ENCODE measurements at places on chromosomes 2 and 18. TPM values are rescaled to one million over a fixed set of nuclear protein-coding genes. Genes with fewer than 3 reads are reported as not detected.

- no peaks in the 10 kb centered on the region for H3K4me1 ChIP-seq
- H3K4me3 ChIP-seq: no peak overlapping the region
- H3K27ac ChIP-seq: no peak overlapping the region
- DNase-seq: no peak
Measured at GRCh38 chr18:8526332-8526731, 82.9 kb upstream of the RAB12 start.

- H3K27me3 ChIP-seq: no peaks in the 10 kb centered on the region
- H3K36me3 ChIP-seq: no peaks in the 10 kb centered on the region
- no peak for DNase-seq
- peaks cover 56% of the 10 kb centered on the region for H3K4me1 ChIP-seq
Measured at GRCh38 chr2:231667496-231667895, 40.8 kb upstream of the PTMA start.

DNA sequence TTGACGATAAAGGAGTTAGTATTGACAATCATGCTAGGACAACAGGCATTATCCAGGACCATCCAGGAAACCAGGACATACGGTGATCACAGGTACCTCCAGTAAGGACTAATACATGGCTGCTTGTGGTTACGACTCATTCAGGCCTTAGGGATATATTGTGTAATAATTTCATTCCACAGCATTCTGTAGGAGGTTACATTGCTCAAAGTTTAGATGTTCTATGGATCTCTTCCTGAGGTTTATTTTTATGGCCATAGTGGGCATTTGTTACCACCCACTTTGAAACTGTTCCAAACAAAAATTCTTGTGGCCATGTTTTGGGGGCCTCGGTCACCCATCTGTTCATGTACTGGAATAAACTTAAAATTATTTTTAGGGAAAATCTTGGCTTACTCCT, 431.6 kb downstream of the METTL4 start:
- H3K4me1 ChIP-seq: no peaks in the 10 kb centered on the region
- peaks cover 9% of the 10 kb centered on the region for H3K27me3 ChIP-seq
- no peak for DNase-seq
- no peak overlapping the region for H3K27ac ChIP-seq

DNA sequence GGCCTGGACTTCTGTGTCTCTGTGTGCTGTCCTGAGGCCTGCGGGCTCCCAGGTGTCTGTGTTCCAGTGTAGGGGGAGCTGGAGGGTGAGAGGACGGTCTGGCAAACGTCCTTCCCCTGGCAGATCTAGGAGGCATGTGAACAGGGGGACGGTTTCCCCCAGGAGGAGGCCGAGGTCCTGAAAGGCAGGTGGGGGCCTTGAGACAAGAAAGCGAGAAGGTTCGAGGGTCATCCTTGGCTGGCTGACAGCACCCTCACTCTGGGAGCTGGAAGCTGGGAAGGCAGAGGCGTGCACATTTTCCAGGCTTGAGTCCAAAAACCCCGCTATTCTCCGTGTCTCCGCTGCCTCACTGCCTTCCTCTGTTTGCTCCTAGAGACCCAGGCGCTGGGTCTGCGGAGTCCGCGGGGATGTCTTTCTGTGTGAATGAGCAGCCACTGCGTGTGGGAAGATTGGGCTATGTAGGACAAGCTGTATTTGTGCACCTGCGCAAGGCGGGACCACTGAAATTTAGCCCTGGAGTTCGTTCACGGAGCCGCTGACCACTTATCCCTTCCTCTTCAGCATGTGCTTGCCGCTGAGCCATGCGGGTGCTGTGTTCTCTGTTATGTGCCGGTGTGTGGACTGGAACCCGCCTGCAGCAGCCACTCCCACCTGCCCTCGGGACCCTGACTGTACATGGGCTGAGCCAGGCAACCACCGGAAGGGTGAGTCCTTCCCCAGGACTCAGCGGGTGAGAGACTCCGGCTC, 43.7 kb downstream of the TWIST2 start:
- no peaks in the 10 kb centered on the region for H3K36me3 ChIP-seq
- DNase-seq: no peak
- H3K4me1 ChIP-seq: no peaks in the 10 kb centered on the region
- peaks cover 7% of the 10 kb centered on the region for H3K27me3 ChIP-seq
- H3K27ac ChIP-seq: no peak overlapping the region

DNA sequence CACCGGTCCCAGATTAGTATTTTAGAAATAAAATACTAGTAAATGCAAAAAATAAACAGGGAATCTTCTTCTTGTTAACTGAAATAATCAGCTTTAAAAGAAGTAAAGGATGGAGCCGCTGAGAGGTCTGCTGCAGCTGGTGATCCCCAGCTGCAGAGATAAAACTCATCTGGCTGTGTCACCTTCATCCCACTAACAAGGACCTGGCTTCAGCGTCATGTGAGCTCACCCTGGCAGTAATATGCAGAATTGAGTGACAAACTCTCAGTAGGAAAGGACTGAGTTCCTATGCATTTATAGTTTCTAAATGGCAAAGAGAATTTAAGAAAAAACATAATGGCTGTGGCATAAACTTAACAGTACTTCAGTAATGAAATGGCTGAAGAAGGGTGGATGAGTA, 27.3 kb downstream of the VPS4B start:
- DNase-seq: no peak
- H3K4me3 ChIP-seq: no peak overlapping the region
- H3K4me1 ChIP-seq: no peaks in the 10 kb centered on the region
- H3K36me3 ChIP-seq: peaks cover 89% of the 10 kb centered on the region

DNA sequence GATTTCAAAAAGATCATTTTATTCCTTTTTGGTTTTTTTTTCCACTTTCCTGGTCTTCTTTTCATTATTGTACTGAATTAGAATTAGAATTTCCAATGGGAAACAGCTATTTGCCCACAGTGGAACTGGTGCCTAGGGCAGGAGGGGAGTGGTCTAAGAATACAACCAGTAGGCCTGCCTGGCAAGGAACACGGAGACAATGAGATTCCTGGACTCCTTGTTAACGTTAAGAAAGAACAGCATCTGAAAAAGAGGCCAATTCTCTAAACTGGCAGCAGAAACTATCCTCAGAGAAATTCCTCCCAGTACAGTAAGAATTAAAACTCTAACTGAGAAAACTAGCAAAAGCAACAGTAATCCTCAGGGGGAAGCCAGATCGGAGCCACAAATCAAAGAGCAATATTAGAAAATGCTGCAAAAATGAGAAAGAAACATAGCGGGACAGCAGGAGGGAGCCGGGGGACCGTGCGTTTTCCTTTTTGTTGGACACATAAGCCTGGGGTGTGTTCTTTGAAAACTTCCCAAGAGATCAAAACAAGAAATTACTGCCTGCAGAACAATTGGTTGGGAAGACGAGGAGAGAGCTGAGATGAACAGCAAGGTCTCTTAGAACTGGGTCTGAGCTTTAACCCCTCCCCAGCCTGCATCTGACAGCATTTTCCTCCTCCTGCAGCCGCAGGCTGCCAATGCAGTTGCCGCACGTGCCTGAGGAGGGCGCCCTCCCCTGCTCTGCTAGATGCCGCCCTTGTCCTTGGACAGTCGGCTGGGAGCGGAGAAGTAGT, 776.0 kb downstream of the TSN start:
- H3K4me3 ChIP-seq: no peak overlapping the region
- no peak for DNase-seq
- H3K36me3 ChIP-seq: no peaks in the 10 kb centered on the region
- no peak overlapping the region for H3K27ac ChIP-seq

DNA sequence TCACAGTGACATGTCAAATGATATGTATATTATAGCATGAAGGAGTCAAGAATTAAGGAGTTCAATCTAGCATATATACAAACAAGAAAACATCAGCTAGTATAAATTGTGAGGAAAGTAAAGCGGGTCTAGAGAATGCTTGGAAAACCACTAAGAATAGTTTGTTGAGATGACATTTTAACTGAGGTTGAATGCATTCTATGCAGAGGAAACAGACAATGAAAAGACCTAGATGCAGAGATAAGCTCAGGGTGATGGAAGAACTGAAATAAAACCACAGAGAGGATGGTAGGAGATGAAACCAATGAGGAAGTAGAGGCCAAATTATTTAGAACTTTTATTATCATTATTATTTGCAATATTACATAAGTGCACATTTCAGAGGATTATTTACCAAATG, 803.6 kb upstream of the FANCL start:
- no peaks in the 10 kb centered on the region for H3K27me3 ChIP-seq
- DNase-seq: no peak
- H3K4me1 ChIP-seq: no peaks in the 10 kb centered on the region

DNA sequence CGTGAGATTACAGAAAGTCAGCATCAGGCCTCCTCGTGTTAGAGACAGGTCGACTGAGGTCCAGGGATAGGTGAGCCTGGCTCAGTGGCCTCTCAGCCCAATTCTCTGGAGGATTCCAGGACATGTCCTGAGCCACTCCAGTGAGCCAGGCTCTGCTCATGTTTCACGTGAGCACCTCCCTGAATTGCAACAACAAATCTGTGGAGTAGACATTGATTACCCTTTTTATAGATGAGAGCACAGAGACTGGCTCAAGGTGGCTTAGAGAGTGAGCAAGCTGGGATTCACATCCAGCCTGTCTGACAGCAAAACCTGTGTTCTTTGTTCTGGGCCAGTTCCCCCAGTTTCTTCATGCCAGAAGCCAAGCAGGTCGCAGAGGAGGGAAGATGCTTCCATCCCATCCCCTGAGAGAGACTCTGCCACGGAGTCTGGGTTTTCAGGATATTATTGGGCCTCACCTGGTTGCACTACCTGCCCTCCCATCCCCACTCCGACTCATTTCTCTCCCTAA, 46.4 kb downstream of the HS1BP3 start:
- no peak overlapping the region for H3K4me3 ChIP-seq
- H3K27ac ChIP-seq: no peak overlapping the region
- no peaks in the 10 kb centered on the region for H3K4me1 ChIP-seq
- H3K36me3 ChIP-seq: peaks cover 9% of the 10 kb centered on the region
- no peak for DNase-seq

GRCh38 chr18:23977719-23978483, 36.7 kb upstream of the TTC39C start:
- H3K4me3 ChIP-seq: peak overlapping the region; percentile 55
- peaks cover 29% of the 10 kb centered on the region for H3K4me1 ChIP-seq
- H3K27me3 ChIP-seq: no peaks in the 10 kb centered on the region
- peak; percentile 32 for DNase-seq

- no peak overlapping the region for H3K27ac ChIP-seq
- H3K36me3 ChIP-seq: no peaks in the 10 kb centered on the region
- no peak for DNase-seq
- peaks cover 22% of the 10 kb centered on the region for H3K4me1 ChIP-seq
Measured at GRCh38 chr2:16664052-16664731, 1.4 kb downstream of the CYRIA start.

GRCh38 chr18:75127143-75128021, 81.6 kb downstream of the PTGR3 start:
- no peak overlapping the region for H3K27ac ChIP-seq
- H3K36me3 ChIP-seq: no peaks in the 10 kb centered on the region
- peaks cover 1% of the 10 kb centered on the region for H3K4me1 ChIP-seq

DNA sequence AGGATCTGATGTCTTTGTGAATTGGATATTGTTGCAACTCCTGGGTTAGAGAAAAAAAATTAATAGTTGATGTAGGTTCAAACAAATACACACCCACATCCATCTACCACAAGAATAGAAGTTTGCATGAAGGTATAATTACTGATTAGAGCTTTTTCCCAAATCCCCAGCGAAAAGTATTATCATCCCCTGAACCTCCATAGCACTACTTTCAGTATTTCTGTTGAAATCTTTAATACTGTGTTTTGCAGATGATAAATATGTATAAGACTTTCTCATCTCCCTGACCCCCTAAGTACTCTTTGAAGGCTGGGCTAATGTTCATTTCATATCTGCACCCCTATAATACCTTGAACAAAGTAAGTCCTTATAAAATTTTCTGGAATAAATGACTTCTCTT, 6.4 kb downstream of the FN1 start:
- DNase-seq: no peak
- H3K36me3 ChIP-seq: peaks cover 4% of the 10 kb centered on the region
- no peak overlapping the region for H3K4me3 ChIP-seq

DNA sequence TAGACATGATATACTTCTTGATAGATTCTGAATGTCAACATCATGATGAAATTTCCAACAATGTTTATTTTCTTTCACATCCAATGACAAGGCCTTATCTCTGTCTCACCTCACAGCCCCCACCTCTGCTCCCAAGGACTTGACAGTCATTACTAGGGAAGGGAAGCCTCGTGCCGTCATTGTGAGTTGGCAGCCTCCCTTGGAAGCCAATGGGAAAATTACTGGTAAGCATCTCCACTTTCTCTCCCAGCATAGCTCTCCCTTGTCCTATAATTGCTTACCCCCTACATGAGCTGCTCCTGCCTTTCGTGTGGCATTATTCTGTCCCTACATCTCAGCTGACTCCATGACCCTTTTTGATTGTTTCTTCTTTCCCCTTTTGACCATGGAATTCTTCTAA, 821.8 kb downstream of the MBD2 start:
- no peaks in the 10 kb centered on the region for H3K4me1 ChIP-seq
- no peaks in the 10 kb centered on the region for H3K27me3 ChIP-seq
- no peak overlapping the region for H3K4me3 ChIP-seq
- no peak overlapping the region for H3K27ac ChIP-seq
- no peak for DNase-seq

Gene TEKT4
- not detected for polyA plus RNA-seq

Gene CASP10
- polyA plus RNA-seq: 17.5 TPM

Gene DCDC2C
- polyA plus RNA-seq: not detected

Gene CDH2
- not detected for polyA plus RNA-seq

Gene GLI2
- not detected for polyA plus RNA-seq

Gene EGR4
- polyA plus RNA-seq: not detected
